ENCODE measurements at places on chromosomes 3 and 15. TPM values are rescaled to one million over a fixed set of nuclear protein-coding genes. Genes with fewer than 3 reads are reported as not detected.

Gene RAD51
- total RNA-seq: 62.4 TPM

Gene POLR2M
- 60.3 TPM for total RNA-seq

Gene EFHB
- 0.24 TPM for total RNA-seq

Gene MYLK
- 0.27 TPM for total RNA-seq

Gene POC1A
- total RNA-seq: 20.3 TPM

Gene BHLHE40
- 458 TPM for total RNA-seq

Gene LRRC31
- not detected for total RNA-seq

Gene GPR62
- not detected for total RNA-seq

Gene CDCP1
- total RNA-seq: 1.2 TPM

Gene CD200R1
- total RNA-seq: 6.8 TPM

GRCh38 chr3:161072211-161072621, 32.9 kb downstream of the B3GALNT1 start:
- DNase-seq: no peak
- peaks cover 13% of the 10 kb centered on the region for H3K27me3 ChIP-seq
- no peak overlapping the region for H3K4me3 ChIP-seq
- H3K27ac ChIP-seq: no peak overlapping the region
- peaks cover 2% of the 10 kb centered on the region for H3K36me3 ChIP-seq
- peaks cover 48% of the 10 kb centered on the region for H3K4me1 ChIP-seq

DNA sequence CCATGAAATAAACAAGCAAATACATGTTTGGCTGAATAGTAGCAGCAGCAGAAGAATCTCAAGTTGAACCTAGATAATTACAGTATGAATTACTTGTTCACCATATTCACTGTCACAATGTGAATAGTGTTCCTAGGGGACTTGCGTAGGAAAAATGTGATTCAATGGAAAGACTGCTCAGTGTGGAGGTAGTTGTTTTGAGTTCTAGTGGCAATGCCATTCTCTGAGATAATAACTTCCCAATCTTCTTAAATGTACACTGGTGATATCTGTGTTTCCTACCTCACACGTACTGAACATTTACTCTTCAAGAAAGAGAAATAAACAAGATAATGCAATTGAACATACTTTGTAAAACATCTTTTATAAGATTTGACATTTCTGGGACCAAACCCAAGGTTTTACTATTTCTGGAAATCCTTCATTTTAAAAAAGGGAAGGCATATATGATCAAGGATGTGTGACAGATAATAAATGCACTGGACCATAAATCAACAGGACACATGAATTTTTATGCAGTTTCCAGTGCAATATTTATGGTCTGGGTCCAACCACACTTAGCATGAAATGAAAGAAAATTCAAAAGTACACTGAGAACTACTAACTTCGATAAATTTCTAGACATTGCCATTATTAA, 598.3 kb upstream of the ZNF385D start:
- H3K4me3 ChIP-seq: no peak overlapping the region
- no peaks in the 10 kb centered on the region for H3K27me3 ChIP-seq
- H3K27ac ChIP-seq: no peak overlapping the region

- no peaks in the 10 kb centered on the region for H3K4me1 ChIP-seq
- H3K36me3 ChIP-seq: no peaks in the 10 kb centered on the region
- H3K4me3 ChIP-seq: no peak overlapping the region
- no peak for DNase-seq
Measured at GRCh38 chr15:100278596-100279380, 63.0 kb downstream of the ADAMTS17 start.

DNA sequence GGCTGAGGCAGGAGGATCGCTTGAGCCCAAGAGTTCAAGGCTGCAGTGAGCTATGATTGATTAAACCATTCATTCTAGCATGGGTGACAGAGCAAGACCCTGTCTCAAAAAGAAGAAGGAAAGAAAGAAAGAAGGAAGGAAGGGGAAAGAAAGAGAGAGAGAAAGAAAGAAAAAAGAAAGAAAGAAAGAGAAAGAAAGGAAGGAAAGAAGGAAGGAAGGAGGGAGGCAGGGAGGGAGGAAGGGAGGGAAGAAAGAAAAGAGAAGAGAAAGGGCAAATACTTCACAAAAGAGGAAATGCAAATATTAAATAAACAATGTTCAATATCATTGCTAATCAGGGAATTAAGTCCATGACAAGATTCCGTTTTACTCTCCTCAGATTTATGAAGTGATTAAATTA, 4.0 kb upstream of the KIF7 start:
- no peak overlapping the region for H3K4me3 ChIP-seq
- H3K4me1 ChIP-seq: peaks cover 16% of the 10 kb centered on the region
- DNase-seq: no peak
- no peaks in the 10 kb centered on the region for H3K36me3 ChIP-seq

DNA sequence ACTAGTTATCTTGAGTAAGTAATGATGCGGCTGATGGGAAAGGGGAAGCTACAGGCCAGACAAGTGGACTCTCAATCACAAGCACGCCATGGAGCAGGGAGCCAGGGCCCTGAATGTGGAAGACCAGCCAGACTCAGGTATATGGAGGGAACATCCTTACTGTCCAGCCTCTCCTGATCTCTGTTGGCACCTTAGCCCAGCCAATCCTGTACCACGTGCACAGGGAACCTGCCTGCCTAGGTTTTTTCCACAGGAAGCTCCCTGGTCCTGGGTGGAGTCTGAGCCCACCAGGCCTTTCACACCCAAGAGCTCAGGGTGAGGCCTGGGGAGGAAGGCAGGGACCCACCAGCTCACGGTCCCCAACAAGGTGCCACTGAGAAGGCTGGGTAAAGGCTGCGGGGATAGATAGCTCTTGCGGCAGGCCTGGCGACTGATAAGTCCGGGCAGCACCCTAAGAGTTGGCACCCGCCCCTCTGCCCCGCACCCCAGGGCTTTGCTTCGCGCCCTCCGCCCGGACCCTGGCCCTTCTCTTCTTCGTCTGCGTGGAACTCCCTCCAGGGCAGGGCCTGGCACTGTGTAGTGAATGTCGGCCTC, 933 bp upstream of the APEH start:
- peak overlapping the region; percentile 87 for H3K4me3 ChIP-seq
- peaks cover 15% of the 10 kb centered on the region for H3K36me3 ChIP-seq
- H3K27me3 ChIP-seq: no peaks in the 10 kb centered on the region
- peaks cover 19% of the 10 kb centered on the region for H3K4me1 ChIP-seq
- H3K27ac ChIP-seq: peak overlapping the region; percentile 96

DNA sequence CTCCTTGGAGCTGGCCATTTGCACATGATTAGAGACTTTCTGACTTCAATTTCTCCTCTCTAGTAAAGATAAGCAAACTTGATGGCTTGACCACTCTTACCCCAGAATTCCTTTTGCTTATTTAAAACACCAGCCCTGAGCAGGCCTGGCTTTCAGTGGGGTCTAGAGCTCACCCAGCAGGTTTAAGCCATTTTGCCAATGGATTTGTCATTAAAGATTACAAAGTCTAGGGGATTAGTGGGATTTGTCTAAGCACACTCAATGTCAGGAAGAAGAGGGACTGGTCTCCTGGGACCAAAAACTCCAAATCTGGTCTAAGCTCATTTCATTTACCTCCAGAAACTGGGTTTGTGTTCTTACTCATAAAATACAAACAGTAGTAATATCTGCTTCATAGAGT, 57.3 kb upstream of the SNTN start:
- no peaks in the 10 kb centered on the region for H3K4me1 ChIP-seq
- H3K4me3 ChIP-seq: no peak overlapping the region
- no peak for DNase-seq
- H3K36me3 ChIP-seq: no peaks in the 10 kb centered on the region

DNA sequence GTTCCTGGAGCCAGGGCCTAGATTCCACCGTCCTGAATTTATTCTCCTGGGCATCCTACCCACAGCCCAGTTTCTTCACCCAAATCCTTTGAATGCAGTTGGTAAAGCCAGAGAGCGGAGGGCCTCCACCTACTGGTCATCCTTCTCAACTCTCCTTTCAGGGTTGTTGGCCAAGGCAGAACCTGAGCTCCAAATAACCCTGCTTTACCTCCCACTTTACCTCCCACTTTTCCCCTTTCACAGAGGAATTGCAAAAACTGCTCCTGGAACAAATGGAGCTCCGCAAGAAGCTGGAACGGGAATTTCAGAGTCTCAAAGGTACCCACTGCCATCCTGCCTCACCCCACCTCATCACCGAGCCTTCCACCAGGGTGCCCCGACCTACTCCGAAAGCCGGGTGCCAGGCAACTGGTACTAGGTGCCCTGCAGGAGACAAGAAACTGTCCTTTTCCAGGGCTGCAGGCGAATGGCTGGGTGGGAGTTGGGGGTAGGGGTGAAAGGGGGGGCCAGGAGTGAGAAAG, 6.8 kb downstream of the SKOR1 start:
- H3K27ac ChIP-seq: no peak overlapping the region
- H3K36me3 ChIP-seq: peaks cover 4% of the 10 kb centered on the region
- no peak overlapping the region for H3K4me3 ChIP-seq
- H3K4me1 ChIP-seq: peaks cover 19% of the 10 kb centered on the region
- no peak for DNase-seq
- peaks cover 74% of the 10 kb centered on the region for H3K27me3 ChIP-seq

- H3K27ac ChIP-seq: no peak overlapping the region
- H3K4me3 ChIP-seq: no peak overlapping the region
- H3K4me1 ChIP-seq: no peaks in the 10 kb centered on the region
- no peak for DNase-seq
- peaks cover 26% of the 10 kb centered on the region for H3K27me3 ChIP-seq
Measured at GRCh38 chr15:73426323-73426994, 16.5 kb upstream of the REC114 start.

GRCh38 chr15:34109797-34110663, 8.1 kb downstream of the PGBD4 start:
- peaks cover 6% of the 10 kb centered on the region for H3K36me3 ChIP-seq
- H3K4me1 ChIP-seq: peaks cover 6% of the 10 kb centered on the region
- DNase-seq: no peak
- no peak overlapping the region for H3K4me3 ChIP-seq

GRCh38 chr15:54208786-54209185, 230.5 kb downstream of the UNC13C start:
- no peaks in the 10 kb centered on the region for H3K4me1 ChIP-seq
- H3K27ac ChIP-seq: no peak overlapping the region
- H3K27me3 ChIP-seq: no peaks in the 10 kb centered on the region
- no peaks in the 10 kb centered on the region for H3K36me3 ChIP-seq
- DNase-seq: no peak
- H3K4me3 ChIP-seq: no peak overlapping the region

GRCh38 chr3:143326983-143327778, 207.6 kb downstream of the CHST2 start:
- no peak overlapping the region for H3K27ac ChIP-seq
- no peak for DNase-seq

DNA sequence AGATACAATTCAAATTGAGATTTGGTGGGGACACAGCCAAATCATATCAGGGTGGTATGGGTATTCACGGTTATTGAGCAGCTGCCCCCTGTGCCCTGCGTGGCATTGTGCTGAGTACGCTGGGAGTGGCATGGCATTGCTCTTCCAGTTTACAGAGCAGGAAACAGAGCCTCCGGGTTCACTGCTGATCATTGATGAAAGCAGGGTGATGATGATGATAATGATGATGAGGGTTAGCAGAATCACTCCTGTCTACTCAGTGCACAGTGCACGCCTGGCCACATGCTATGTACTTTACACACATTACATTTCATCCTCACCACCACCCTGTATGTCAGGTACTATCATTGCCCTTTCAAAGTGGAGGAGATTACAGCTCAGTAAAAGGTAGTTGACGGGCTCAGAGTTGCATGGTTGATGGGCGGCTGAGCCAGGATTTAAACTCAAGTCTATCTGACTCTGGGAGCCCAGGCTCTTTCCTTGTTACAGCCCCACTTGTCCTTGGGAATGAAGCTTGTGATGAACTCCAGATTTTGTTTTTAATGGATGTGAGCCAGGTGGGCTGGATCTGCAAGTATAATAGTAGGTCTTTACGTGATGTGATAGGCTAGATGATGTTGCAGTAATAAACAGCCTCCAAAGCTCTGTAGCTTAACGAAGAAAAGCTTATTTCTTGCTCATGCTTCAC, 87.6 kb upstream of the MYZAP start:
- no peaks in the 10 kb centered on the region for H3K36me3 ChIP-seq
- no peak overlapping the region for H3K4me3 ChIP-seq

GRCh38 chr3:4570840-4571621, 77.9 kb downstream of the ITPR1 start:
- H3K4me3 ChIP-seq: no peak overlapping the region
- no peak for DNase-seq
- H3K27ac ChIP-seq: no peak overlapping the region
- peaks cover 5% of the 10 kb centered on the region for H3K4me1 ChIP-seq
- peaks cover 1% of the 10 kb centered on the region for H3K36me3 ChIP-seq

GRCh38 chr15:62444104-62445022, 279.3 kb upstream of the C2CD4B start:
- H3K27ac ChIP-seq: no peak overlapping the region
- no peak for DNase-seq
- H3K27me3 ChIP-seq: peaks cover 3% of the 10 kb centered on the region
- no peaks in the 10 kb centered on the region for H3K36me3 ChIP-seq
- H3K4me1 ChIP-seq: no peaks in the 10 kb centered on the region

GRCh38 chr3:99700631-99701268, 62.4 kb downstream of the COL8A1 start:
- no peak overlapping the region for H3K4me3 ChIP-seq
- H3K27me3 ChIP-seq: no peaks in the 10 kb centered on the region
- H3K4me1 ChIP-seq: no peaks in the 10 kb centered on the region
- H3K36me3 ChIP-seq: no peaks in the 10 kb centered on the region

DNA sequence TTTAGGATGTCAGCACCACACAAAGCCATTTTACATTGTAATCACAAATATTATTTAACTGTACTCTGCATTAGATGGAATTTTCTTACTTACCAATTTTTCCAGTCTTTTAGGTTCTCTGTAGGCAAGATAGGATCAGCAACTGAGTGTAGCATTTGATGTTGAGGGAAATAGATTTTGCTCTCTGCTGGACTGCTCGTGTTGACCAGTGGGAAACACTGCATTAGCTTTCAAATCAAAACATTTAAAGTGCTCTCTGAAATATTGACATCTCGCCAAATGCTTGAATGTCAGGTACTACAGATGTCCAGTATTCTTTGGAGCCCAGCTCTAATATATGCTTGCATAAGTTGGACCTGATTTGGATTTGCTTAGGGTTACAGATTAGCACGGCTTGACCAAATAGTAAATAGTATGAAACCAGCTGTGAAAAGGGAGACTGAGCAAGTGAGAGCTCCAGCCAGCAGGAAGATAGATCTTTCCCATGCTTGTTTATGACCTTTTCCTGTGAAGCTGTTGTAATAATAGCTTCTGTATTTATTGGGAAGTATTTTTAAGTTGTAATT, 29.5 kb downstream of the P2RY14 start:
- H3K27ac ChIP-seq: no peak overlapping the region
- H3K4me3 ChIP-seq: no peak overlapping the region
- peaks cover 16% of the 10 kb centered on the region for H3K36me3 ChIP-seq
- peaks cover 31% of the 10 kb centered on the region for H3K27me3 ChIP-seq
- H3K4me1 ChIP-seq: no peaks in the 10 kb centered on the region
- DNase-seq: no peak

DNA sequence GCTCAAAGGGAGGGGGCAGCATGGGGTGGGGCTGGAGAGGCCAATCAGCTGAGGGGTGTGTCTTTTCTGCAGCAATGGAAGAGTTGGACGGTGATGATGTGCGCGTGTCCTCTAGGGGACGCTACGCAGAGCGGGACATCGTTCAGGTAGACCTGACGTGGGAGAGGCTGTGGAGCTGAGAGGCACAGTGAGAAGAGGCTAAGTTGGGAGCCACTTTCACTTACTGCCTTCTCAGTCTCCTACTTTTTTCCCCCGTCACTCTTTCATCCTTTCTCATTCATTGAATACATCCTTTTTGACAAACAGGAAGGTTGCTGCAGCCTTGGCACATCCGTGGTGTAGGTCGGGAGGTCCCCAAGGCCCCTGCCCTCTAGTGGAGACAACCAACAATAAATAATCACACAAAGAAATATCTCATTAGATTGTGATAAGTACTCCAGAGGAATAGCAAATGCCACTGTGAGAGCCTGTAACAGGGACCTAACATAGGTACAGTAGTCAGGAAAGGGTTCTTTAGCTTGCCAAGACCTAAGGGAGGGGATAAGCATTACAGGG, 4.4 kb upstream of the BRPF1 start:
- DNase-seq: peak; percentile 40
